ENCODE measurements at places on chromosomes 7 and 10.

GRCh38 chr7:139767561-139767982, 10.2 kb downstream of the HIPK2 start:
- DNase-seq, result no peak

GRCh38 chr10:72552857-72553256, 73.0 kb downstream of the MICU1 start:
- no peak for DNase-seq

DNA sequence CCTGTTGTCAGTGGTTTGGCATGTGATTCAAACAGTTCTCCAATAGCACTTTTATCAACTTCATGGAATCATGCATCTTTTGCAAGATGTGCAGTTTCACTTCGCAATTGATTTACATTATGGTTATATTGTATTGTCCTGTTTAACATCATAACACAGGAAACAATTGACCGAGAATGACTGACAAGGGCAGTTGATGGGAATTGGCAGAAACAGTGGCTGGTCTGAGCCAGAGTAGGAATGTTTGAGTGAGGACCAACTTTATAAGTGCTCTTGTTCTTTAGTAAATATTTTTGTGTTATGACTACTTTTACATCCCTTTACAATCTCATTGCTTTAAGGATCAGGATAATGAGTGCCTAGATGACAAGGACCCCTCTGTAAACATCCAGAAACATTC, 2.2 kb downstream of the KLHL7 start:
- DNase-seq, result no peak

DNA sequence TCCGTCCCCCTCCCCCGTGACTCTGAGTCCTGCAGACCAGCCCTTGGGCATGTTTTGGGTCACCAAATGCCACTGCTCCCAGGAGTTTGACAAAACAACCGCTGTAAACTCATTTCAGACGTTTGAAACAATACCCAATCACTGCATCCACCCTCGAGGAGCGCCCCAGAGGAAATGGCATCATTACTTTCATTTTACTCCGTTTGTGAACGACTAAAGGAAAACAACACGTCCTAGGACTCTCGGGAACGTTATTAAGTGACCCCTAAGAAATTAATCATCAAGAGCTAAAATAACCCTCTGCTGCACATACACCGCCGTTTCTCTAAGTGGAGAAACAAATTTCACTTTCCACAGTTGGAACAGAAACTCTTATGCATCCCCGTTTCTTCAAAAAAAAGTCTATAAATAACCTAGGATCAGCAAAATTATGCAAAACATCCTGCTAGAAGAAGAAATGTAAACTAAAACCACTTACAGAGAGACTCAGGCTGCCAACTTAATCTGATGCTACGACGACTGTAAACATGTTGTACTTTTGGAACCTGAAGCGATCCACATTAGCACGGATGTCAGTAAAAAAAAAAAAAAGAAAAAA, 109.9 kb upstream of the EFCAB10 start:
- no peak for DNase-seq

GRCh38 chr10:97445357-97445721, 467 bp downstream of the EXOSC1 start:
- no peak for DNase-seq

- DNase-seq, result no peak
These were observed 31.1 kb upstream of the COMMD3 start for GRCh38 chr10:22285130-22285529.

DNA sequence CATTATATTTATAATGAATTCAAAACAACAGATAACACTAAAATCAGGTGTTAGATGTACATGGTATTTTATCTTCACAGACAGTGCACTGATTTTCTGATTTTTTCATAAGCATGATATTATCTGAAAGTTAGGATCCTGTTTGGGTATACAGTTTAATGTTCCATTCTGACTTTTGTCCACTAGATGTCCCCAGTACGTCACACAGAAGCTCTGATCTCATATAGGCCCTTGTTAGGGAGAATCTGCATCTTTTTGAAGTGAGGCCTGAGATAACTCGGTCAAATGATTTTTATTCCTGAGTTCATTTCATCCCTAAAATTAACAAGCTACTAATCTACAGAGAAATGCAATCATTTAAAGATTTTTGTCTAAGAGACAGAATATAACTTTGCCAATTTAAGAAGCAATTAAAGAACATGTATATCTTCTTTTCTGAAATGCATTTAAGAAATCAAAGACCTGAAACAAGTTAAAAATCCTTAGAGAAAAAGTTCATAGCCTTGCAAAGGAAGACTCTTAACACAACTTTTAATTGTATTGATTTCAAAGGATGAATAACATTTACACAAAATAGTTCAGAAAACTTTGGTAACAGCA, 72.0 kb upstream of the TES start:
- DNase-seq, result no peak

- no peak for DNase-seq
These were observed 336.0 kb downstream of the ADARB2 start for GRCh38 chr10:1401071-1401965.

DNA sequence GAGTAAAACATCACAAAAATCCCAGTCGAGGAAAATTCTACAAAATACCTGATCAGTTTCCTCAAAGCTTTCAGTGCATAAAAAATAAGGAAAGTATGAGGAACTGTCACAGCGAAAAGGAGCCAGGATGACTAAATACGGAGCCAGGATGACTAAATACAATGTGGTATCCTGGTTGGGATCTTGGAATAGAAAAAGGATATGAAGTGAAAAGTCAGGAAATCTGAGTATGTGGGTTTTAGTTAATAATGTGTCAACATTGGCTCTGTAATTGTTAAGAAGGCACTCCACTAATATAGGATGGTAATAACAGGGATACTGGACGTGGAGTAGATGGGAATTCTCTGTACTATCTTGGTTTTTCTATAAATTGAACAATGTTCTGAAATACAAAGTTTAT, 175.5 kb downstream of the SUGCT start:
- no peak for DNase-seq

- DNase-seq, result no peak
These were observed 8.3 kb downstream of the PRRT4 start for GRCh38 chr7:128353189-128353588.

GRCh38 chr7:56495165-56495564, 378.9 kb upstream of the NUPR2 start:
- no peak for DNase-seq

DNA sequence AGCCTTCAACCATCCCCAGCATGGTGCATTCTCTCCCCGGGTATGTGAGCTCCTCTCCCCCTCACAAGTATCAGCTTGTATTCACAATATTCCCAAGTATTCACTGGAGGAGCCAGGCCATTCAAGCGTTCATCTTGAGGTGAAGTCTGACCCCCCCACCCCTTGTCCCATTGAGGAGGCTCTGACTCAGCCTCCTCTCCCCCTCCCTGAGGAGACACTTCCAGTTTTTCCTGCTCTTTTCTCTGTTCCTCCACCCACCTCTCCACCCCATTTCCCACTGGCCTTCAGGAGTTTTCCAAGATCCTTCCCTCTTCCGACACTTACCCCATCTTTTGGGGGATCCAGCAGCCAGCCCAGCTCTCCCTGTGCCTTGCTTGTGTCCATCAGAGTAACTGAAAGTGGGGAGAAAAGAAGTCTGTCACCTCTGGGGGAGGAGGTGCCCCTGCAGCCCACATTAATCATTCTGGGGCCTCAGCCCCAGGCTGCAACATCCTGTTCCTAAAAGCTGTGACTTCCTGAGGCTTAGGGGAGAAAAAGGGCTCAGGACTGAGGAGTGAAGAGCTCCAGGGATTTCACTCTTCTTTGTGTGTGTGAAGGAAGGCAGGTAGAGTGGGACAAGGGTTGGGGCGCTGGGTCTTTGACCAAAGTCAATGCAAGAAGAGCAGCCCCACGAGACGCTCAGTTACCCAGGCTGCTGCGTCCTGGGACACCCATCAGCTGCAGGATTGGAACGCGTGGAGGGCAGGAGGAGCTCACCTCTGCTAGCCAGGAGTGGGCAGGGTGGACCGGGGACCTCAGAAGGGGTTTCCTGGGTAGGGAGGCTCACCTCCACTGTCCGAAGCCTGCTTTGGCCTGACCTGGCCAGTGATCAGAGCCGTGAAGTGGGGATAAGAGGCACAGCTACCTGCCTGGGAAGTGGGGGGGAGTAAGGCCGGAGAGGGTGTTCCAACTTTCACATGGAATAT, 1.1 kb downstream of the EPHA1 start:
- no peak for DNase-seq

DNA sequence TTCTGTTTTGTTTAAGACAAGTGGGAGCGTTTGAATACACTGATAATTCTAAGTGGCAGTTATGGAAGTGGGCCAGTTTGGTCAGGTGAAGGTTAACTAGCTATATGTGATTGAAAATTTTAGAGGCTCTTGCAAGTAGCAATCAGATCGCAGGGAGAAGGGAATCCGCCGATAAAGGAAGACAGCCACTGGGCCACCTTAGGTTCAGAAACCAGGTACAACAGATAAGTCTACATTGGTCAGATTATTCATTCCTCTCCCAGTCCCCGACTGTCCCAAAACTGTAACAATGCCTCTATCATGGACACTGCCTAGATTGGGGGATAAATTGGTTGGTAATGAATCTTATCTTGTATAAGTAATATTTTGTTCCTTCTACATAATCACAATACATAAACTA, 8.9 kb downstream of the ANK3 start:
- no peak for DNase-seq

DNA sequence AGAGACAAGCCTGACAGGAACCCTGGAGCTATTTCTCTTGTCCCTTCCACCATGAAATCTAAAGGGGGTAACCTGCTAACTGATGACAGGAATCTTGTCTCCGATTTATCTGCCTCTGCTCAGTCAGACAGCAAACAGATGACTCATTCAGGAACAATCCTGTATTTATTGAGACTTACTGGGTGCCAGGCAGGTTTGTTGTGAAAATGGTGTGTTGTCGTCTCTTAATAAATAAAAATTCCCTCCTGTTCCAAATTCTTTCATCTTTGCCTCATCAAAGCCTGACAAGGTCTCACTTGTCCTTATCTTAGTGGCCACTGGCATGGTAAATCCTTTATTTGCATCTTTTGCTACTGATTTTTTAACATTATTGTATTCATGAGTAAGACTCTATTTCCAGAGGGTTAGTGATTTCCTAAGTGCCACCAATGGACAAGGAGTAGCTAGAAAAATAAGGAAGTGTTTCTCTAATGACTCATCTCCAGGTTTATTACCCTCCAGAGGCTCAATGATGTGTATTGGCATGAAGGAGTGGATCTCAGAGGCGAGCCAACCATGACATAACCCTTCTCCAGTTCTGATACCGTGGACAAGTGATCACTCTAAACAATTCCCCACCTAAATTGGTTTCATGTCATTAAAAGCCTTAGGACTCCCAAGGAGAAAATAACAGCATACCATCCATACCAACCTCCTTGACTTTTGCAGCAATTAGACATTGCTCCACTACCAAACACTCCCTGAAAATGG, 724.0 kb downstream of the GRID1 start:
- DNase-seq, result no peak

- no peak for DNase-seq
These were observed 807.6 kb downstream of the DNAJB9 start for GRCh38 chr7:109377076-109377884.

GRCh38 chr7:97272237-97272975, 154.9 kb downstream of the SDHAF3 start:
- no peak for DNase-seq
